ENCODE measurements at places on chromosomes 2 and 18.

DNA sequence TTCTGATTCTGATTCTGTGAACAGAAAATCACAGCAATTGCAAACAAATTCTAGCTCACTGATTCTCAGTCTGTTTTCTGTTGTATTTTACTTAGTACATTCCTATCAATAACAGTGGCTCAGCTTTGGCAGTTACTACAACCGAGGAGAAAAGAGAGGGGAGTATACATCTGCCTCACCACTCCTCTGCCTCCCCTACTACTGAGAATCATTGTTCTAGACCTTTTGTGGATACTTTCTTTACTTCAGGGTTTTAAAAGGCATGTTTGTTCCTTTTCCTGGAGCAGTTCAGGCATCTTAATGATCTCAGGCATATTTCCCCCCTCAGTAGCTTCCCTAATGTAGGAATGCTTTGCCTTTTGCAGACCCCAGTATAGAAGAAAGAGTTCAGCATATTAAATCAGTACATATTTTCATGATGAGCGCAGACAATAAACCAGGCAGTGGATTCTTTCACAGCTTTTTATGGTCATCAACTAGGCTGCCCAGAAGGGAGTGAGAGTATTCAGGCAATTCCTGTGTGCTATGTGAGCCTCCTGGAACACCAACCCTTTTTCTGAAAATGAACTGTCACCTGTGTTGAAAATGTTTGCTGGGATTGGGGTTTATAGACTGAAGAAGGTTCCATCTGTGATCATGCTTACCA is 10.3 kb downstream of the STAMBP start:
- peaks cover 7% of the 10 kb centered on the region for H3K36me3 ChIP-seq
- H3K27me3 ChIP-seq, result no peaks in the 10 kb centered on the region
- DNase-seq, result no peak
- H3K4me3 ChIP-seq, result no peak overlapping the region
- no peaks in the 10 kb centered on the region for H3K4me1 ChIP-seq

GRCh38 chr2:174573621-174574081 is 24.0 kb downstream of the WIPF1 start:
- peaks cover 9% of the 10 kb centered on the region for H3K36me3 ChIP-seq
- no peak overlapping the region for H3K4me3 ChIP-seq
- no peak for DNase-seq
- no peaks in the 10 kb centered on the region for H3K27me3 ChIP-seq

DNA sequence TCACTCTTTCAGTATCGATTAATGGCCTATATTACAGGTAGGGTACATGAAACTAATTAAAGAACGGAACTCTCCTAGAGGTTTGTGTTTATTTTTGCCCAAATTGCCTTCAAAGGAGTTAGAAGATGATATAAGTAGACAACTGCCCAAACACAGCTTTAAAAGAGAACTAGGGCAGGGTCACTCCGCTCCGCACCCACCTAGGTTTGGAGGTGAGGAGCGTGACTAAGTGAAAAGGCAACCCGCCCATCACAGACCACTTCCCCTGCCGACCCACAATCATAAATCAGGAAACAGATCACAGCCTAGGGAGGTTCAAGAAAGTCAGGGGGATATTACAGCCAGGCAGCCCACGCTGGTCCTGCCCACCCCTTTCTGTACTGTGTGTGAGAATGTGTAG is 166.7 kb downstream of the C1D start:
- DNase-seq, result no peak
- peaks cover 3% of the 10 kb centered on the region for H3K36me3 ChIP-seq
- no peaks in the 10 kb centered on the region for H3K27me3 ChIP-seq
- no peak overlapping the region for H3K4me3 ChIP-seq
- peaks cover 10% of the 10 kb centered on the region for H3K4me1 ChIP-seq

GRCh38 chr2:143575340-143575739 is 446.1 kb downstream of the ARHGAP15 start:
- H3K4me1 ChIP-seq, result no peaks in the 10 kb centered on the region
- H3K36me3 ChIP-seq, result no peaks in the 10 kb centered on the region
- DNase-seq, result no peak
- H3K27ac ChIP-seq, result no peak overlapping the region
- H3K4me3 ChIP-seq, result no peak overlapping the region

GRCh38 chr2:214158851-214159250 is 252.0 kb upstream of the VWC2L start:
- no peaks in the 10 kb centered on the region for H3K27me3 ChIP-seq
- no peaks in the 10 kb centered on the region for H3K4me1 ChIP-seq
- H3K4me3 ChIP-seq, result no peak overlapping the region
- no peaks in the 10 kb centered on the region for H3K36me3 ChIP-seq

GRCh38 chr2:30732876-30733275 is 74.4 kb downstream of the CAPN13 start:
- no peak overlapping the region for H3K27ac ChIP-seq
- H3K27me3 ChIP-seq, result no peaks in the 10 kb centered on the region
- no peaks in the 10 kb centered on the region for H3K36me3 ChIP-seq
- DNase-seq, result no peak
- H3K4me3 ChIP-seq, result no peak overlapping the region

GRCh38 chr18:34322365-34323289 is 97.9 kb upstream of the NOL4 start:
- H3K36me3 ChIP-seq, result peaks cover 5% of the 10 kb centered on the region
- H3K27me3 ChIP-seq, result no peaks in the 10 kb centered on the region
- DNase-seq, result peak; percentile 50
- no peak overlapping the region for H3K27ac ChIP-seq
- no peak overlapping the region for H3K4me3 ChIP-seq

DNA sequence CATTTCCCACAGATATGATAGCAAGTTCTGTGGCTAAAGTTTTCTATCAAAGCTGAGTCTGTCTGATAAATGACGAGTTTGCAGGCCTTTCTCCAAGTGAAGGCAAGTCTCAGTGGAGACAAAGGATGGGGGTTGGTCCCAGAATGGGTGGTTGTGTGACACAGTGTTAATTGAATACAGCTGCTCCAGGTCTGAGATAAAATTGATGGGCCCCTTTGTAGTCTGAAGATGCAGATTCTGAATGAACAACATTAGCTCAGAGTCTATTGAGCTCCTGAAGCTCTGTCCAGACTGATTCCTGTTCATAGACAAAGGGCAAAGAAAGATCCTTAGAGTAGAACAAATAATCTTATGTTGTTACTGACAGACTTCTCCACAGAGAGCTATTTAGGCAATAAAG is 296.9 kb upstream of the CYRIA start:
- no peak overlapping the region for H3K27ac ChIP-seq
- no peaks in the 10 kb centered on the region for H3K4me1 ChIP-seq
- no peak for DNase-seq
- no peaks in the 10 kb centered on the region for H3K36me3 ChIP-seq
- H3K4me3 ChIP-seq, result no peak overlapping the region

DNA sequence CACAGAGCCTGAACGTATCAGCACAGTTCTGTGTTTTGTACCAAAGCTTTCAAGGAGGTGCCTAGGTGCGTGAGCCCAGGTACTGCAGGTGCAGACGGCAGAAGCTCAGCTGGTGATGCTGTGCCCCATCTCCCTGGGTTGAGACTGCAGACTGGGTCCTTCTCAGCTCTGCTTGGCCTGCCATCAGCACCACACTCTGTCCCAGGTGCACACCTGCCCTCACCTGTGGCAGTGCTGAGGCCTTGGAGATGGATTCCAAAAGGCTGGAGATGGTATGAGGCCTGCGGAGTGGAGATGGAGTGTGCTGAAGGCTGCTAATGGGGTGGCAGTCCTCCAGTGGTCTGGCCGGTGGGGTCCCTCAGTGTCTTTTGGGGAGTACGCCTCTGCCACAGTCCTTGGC is 9.3 kb downstream of the LDLRAD4 start:
- H3K27me3 ChIP-seq, result no peaks in the 10 kb centered on the region
- no peaks in the 10 kb centered on the region for H3K4me1 ChIP-seq
- no peak overlapping the region for H3K27ac ChIP-seq
- DNase-seq, result no peak

DNA sequence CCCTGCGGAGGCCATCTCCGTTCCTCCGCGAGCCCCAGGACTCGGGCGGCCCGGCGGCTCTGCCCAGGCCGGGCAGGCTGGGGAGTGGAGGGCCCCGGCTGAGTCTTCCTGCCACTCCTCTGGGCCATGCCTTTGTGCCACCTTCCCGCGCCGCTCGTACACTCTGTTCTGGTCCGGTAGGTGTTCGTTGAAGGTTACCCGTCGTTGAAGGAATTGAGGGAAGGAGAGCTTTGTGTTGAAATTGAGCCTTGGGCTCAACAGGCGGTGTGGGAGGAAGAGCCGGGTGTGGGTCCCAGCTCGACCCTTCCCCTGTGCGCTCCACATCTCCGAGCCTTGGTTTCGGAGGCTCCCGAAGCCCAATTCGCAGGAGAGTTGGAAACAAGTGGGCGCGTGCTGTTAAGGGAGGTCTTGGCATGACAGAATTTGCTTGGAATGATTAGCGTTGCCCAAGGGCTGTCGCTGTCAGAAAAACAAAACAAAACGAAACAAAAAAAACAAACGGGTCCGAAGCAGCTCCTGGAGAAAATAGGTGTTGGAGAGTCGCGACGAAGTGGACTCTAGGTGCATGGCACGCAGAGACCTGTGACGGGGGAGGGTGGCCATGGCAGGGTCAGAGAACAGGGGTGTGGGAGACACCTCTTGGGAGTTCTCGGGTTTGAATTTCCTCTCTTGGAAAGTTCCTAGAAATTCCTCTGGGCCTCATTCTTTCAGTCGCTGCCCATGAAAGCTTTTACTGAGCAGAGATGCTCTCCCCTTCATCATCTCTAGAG is 1.2 kb upstream of the MZT2A start:
- H3K4me1 ChIP-seq, result no peaks in the 10 kb centered on the region
- H3K4me3 ChIP-seq, result peak overlapping the region; percentile 96
- no peak for DNase-seq
- H3K36me3 ChIP-seq, result peaks cover 23% of the 10 kb centered on the region

DNA sequence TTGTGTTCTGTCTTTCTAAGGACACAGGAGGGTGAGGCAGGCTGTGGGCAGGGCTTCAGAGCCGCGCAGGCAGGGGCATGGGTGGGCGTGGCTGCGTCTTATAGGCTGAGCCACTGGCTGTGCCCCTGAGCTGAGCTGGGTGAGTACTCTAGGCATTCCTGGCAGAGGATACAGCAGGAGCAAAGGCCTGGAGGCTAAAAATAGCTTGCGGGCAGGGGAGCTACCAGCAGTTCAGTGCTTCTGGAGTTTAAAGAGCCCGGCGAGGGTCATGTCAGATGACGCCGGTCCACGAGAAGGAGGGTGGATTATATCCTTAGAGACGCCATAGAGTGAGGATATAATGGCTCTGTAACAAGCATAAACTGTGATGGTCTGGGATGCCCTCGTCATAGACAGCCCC is 31.5 kb upstream of the PDIA6 start:
- H3K36me3 ChIP-seq, result peaks cover 21% of the 10 kb centered on the region
- peak; percentile 94 for DNase-seq
- H3K27me3 ChIP-seq, result no peaks in the 10 kb centered on the region
- H3K4me1 ChIP-seq, result peaks cover 3% of the 10 kb centered on the region
- no peak overlapping the region for H3K27ac ChIP-seq

- H3K27me3 ChIP-seq, result peaks cover 11% of the 10 kb centered on the region
- no peak overlapping the region for H3K27ac ChIP-seq
- H3K36me3 ChIP-seq, result no peaks in the 10 kb centered on the region
Measured at GRCh38 chr2:184598002-184598315, 370 bp upstream of the ZNF804A start.

- no peak overlapping the region for H3K4me3 ChIP-seq
- no peaks in the 10 kb centered on the region for H3K36me3 ChIP-seq
Measured at GRCh38 chr18:73752965-73753364, 394.7 kb downstream of the FBXO15 start.

GRCh38 chr2:101758001-101758400 is 60.5 kb downstream of the MAP4K4 start:
- no peaks in the 10 kb centered on the region for H3K27me3 ChIP-seq
- no peak overlapping the region for H3K27ac ChIP-seq
- peaks cover 8% of the 10 kb centered on the region for H3K4me1 ChIP-seq
- peaks cover 7% of the 10 kb centered on the region for H3K36me3 ChIP-seq
- no peak for DNase-seq

DNA sequence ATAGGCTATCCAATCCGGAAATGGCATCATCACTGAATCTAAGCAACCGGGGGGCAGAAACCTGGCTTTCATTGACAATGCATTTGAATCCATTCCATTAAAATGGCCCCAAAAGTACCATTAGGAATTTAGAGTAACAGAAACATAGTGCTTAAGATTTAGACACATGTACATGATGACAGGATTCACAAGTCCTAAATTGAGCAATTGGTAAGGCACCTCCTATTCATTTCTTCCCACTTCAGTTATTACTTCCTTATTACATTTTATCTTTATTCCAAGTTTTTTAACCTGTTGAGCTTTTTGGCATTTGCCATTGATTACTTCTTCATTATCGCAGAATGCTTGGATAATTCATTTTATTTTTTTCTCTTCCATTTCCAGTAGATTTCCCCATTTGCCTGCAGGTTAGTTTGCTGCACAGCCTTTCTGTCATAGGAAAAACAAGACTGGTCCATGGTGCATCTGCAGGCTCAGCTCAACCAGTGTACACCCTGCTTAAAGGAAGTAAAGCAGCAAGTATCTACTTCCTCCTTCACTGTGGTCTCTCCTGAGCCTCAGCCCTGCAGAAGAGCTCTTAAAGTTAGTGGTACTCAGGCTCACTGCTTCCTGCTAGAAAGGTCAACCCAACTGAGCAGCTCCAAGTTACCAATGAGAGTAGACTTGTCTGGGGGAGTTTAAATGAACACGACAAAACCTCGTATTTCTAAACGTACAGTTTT is 89.2 kb downstream of the DOCK10 start:
- DNase-seq, result no peak
- no peaks in the 10 kb centered on the region for H3K36me3 ChIP-seq
- H3K4me3 ChIP-seq, result no peak overlapping the region
- H3K27me3 ChIP-seq, result no peaks in the 10 kb centered on the region
- H3K4me1 ChIP-seq, result no peaks in the 10 kb centered on the region
- no peak overlapping the region for H3K27ac ChIP-seq

Measured in H9 (cell line).